ENCODE measurements at places on chromosomes 7 and 10. TPM values are rescaled to one million over a fixed set of nuclear protein-coding genes. Genes with fewer than 3 reads are reported as not detected.

- DNase-seq: peak; percentile 27
Observed at GRCh38 chr7:100247152-100247757, 27.5 kb downstream of the PVRIG start.

OR2A1 gene
- not detected for total RNA-seq

CLRN3 gene
- total RNA-seq: not detected

UPK3B gene
- 0.40 TPM for total RNA-seq

Data from activated CD8-positive, alpha-beta T cell treated with anti-CD3 and anti-CD28 coated beads for 36 hours (primary cell).